ENCODE measurements at places on chromosomes 7 and 10.
A peak's percentile ranks its signal among the peaks of the same experiment; 100 is the strongest.

DNA sequence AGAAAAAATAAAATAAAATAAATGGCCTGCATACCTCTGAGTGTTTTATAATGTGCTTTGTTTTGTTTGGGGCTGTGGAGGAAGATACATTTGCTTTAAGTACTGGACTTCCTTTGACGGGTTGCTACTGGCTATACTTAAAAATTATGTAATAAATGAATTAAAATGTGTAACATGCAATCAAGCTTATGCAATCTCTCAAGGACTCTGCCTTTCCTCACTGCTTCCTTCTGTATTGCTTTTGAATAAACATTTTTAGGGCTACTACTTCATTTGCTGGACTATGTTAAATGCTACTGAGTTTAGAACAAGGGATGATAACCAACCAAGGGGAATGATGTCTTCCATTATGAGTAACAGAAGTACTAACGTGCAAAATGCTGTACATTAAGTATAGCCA lies 91.6 kb downstream of the ETV1 start:
- no peak for DNase-seq

DNA sequence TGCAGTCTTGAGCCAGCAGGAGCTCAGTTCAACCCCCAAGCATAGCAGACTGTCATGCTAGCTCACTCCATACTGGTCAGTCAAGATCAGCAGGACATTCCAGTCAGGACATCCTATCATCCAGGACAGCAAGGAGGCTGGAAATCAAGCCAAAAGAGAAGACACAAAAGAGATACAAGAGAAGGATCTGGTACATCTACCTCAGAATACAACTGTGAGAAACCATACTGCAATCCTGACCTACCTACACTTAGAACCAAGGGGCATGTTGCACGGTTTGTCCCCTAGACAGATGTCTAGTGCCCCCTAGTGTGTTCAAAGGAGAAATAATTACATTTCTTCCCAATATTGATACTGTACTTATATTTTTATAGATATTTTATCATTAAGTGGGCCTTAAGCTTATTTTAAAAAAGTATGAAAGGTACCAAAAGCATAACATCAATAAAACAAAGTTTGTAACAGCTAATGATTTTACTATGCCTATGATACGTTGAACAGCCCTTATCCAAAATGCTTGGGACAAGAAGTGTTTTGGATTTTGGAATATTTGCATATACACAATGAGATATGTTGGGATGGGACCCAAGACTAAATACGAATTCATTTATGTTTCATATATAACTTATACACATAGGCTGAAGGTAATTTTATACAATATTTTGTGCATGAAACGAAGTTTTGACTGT lies 26.7 kb downstream of the ERCC6 start:
- peak; percentile 57 for DNase-seq

GRCh38 chr10:69383558-69383957 lies 33.2 kb downstream of the TACR2 start:
- DNase-seq, result no peak

- no peak for DNase-seq
Observed at GRCh38 chr10:16905320-16905719, 88.1 kb upstream of the RSU1 start.

DNA sequence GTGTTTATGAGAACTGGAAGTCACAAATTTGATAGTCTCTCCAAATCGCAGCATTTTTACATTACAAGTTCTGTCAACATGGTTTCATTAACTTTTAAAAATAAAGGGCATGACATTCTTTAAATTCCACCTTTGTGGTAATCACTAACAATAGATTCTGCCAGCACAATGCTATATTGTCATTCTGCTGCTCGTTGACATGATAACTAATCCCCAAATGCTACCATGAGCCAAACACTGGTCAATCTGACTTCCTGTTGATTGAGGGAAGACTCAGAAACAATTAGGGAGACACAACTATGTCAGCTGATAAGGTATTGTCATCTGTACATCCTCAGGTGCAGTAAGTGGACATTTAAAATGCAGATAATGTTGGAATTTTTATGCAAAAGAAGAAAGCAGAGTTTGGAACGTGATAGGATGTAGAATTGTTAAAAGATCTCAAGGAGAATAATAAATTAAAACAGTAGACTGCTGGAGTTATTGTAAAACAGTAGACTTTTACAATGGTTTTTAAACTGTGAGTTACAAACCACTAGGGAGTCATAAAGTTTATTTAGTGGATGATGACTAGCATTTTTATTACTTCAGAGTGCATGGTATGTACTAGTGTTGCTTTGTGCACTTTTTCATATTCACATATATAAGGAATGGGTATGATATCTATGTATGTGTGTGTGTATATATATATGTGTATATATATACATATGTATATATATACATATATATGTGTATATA lies 126.4 kb upstream of the DKK1 start:
- DNase-seq, result no peak

DNA sequence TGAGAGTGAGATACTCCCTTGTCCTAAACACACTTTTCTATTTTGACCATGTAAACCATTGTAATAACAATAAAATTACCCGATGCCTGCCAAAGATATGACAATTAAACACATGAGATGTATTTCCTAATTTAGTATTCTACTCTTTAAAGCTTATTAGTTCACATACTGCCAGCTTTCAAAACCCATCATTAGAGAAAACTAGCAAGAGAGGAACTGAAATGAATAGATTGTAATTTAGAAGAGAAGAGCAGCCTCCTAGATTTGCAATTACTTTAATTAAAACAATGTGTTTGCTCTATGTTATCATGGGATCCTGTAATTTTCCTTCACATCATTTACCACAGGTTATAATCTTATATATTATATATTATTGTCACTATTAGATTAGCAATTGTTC lies 428.2 kb downstream of the THSD7A start:
- no peak for DNase-seq

- peak; percentile 13 for DNase-seq
Observed at GRCh38 chr7:732094-732541, 5.0 kb upstream of the PRKAR1B start.

GRCh38 chr10:96651998-96652431 lies 65.2 kb upstream of the TM9SF3 start:
- peak; percentile 32 for DNase-seq

DNA sequence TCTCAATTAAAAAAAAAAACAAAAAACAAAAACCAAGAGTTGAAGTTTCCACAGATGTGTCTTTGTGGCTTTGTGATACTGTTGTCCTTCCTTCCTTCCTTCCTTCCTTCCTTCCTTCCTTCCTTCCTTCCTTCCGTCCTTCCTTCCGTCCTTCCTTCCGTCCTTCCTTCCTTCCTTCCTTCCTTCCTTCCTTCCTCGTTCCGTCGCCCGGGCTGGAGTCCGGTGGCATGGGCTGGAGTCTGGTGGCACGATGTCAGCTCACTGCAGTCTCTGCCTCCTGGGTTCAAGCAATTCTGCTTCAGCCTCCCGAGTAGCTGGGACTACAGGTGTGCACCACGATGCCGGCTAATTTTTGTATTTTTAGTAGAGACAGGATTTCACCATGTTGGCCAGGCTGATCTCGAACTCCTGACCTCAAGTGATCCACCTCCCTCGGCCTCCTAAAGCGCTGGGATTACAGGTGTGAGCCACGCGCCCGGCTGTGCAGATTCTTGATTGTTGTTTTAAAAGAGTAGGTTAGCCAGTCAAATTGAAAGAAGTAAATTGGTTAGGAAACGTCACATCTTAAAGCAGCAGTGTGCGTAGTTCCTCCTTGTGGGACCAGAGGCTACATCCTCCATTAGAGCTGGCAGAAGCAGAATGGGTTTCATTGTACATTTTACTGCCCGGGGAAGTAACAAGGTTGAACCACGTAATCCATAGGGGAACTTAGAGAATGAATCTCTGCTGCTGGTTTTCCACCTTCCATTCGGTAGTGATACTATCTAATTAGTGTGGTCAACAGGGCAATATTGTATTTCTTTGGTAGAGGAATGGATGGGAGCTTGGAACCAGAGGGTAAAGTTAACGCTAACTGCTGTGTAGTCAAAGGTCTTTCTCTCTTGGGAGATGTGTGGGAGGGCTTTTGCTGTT lies 20.6 kb downstream of the DNAJB6 start:
- DNase-seq, result no peak

- DNase-seq, result no peak
Observed at GRCh38 chr7:47571331-47572093, 10.4 kb downstream of the TNS3 start.

- no peak for DNase-seq
Observed at GRCh38 chr7:150380463-150380862, 1.3 kb downstream of the ZNF775 start.

DNA sequence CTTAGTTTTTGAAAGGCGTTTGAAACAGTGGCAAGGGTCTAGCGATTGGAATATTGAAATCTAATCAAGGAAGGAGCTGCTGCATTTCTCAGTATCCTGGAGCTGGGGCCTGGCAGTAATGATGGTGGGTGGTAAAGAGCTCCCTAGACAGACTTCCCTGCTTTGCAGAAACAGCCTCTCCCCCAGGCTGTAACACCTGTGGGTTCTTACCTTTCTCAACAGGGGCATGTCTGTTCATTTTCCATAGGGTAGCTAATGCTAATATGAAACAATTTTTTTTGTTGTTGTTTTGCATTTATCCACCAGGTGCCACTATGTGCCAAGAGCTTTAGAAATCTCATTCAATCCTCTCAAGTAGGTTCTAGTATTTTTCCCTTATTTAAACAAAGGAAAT lies 345.5 kb downstream of the REEP3 start:
- no peak for DNase-seq

DNA sequence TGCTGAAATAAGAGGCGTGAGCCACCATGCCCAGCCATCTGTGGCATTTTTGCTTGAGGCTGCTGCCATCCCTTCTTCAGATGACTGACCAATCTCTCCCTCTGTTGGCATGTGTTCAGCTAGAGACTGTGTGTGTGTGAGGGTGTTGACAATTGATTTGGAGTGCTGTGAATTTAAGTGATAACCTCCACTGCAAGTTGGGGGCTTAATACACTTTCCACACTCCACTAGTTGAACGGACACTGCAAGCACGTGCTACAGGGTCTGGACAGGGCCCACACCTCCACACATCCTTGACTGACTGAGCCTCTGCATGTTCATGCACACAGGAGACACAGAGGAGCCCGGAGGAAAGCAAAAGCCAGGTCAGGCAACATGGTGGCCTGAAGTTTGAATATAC lies 51.3 kb downstream of the BRAF start:
- no peak for DNase-seq

GRCh38 chr7:34373940-34374339 lies 284.1 kb upstream of the NPSR1 start:
- DNase-seq, result no peak

DNA sequence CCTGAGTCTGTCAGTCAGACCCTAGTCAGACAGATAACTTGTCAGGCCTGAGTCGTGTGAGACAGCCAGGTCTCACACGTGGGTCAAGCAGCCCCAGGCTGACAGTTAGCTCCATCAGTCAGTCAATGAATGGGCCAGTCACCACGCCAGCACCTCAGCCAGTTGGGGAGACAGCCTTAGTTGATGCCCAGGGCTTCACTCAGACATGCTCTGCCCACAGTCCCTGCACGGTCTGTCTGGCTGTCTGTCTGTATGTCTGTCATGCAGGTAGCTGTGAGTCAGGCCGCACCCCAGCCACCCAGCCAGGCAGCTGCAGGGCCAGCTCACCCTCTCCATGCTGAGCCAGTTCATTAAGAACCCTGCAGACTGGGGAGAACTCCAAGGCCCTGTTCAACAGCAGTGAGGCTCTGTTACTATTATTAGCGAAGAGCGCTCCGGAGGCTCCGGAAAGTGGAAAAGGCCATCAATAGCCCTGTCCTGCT lies 141.1 kb upstream of the PCBD1 start:
- no peak for DNase-seq

DNA sequence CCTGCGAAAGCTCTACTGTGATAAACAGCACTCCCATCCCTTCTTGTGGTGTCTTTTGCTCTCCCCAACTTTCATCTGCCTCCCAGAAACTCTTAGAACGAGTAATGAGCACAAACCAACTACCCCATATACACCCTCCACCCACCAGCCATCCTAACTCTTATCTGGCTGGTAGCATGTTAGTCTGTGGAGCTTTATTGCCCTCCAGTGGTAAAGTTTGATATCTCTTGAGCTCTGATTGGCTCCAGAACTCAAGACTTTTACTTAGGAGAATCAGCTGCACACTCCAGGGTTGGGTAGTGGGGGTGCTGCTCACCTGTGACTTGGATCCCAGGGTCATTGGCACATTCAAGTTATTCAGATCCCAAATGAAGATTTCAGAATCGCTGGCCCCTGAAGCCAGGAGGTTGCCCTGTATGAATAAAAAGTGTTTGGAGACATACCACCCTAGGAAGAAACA lies 10.9 kb downstream of the SEC31B start:
- DNase-seq, result peak; percentile 75

DNA sequence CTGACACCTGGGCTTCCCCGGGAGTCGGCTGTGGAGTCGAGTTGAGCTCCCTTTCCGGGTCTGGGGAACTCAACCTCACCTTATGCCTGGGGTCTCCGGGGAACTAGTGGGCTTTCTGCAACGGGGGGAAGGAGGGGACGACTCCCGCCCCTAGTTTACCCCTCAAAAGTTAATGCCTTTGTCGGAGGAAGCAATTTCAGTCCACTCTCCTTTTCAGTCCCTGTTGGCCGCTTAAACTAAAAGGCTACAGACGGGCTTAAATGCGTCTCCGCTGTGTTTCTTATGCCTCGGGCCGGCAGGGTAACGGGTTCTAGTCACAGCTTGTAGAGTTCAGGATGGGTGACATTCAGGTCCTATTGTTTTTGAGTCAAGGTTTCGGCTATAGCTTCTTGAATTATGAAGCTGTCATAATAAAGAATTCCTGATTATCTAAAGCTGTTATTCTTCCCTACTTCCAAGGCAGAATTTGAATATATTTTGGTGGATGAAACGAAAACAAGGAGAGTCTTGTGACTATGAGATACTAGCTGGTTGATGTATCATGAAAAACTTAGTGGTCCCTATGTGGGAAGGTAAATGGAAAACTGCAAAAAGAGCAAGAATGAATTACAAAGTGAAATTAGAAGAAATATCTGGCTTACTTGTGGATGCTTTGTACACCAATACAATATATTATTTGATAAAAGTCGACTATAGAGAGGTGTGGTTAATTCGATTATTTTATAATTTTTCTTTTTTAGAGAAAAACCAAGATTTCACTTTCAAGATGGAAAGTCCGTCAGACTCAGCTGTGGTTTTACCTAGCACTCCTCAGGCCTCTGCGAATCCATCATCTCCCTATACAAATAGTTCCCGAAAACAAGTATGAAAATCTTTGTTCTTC lies 495 bp downstream of the SFR1 start:
- DNase-seq, result no peak

GRCh38 chr7:32914184-32914583 lies 22.6 kb upstream of the KBTBD2 start:
- DNase-seq, result no peak

- DNase-seq, result no peak
Observed at GRCh38 chr7:20260223-20260622, 43.0 kb upstream of the MACC1 start.

DNA sequence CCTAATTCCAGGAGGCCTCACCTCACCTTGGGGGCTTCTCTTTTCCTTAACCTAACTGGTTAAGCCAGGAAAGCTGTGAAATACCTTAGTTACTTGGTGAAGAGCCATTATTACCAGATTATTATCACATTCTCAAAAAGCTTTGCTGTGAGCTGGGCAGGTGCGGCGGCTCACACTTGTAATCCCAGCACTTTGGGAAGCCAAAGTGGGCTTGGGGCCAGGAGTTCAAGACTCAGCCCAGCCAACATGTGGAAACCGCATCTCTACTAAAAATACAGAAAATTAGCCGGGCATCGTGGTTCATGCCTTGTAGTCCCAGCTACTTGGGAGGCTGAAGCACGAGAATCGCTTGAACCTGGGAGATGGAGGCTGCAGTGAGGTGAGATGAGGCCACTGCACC lies 102.4 kb upstream of the KLF6 start:
- no peak for DNase-seq

- no peak for DNase-seq
Observed at GRCh38 chr10:28869606-28870201, 192.4 kb downstream of the BAMBI start.
